ENCODE measurements at places on chromosomes 5 and 9. TPM values are rescaled to one million over a fixed set of nuclear protein-coding genes. Genes with fewer than 3 reads are reported as not detected.

NREP gene
- total RNA-seq, result 2.3 TPM

DNA sequence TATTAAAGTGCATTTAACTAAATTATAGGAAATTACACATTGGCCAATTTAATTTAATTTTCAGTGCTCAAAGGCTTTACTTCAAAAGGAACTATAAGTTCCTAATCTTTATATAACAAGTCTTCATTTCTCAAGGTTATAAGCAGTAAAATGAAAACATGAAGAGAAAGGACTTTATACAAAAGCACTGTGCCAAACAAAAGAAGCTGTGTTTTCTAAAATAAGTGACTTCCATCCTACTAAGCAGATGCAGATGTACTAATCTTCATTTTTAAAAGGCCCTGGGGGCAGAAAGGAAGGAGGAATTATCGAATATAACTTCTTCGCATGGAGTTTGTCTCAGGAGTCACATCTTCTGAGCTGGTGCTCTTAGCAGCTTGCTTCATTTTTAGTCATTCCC is 81.4 kb downstream of the SHC3 start:
- DNase-seq, result no peak

DNA sequence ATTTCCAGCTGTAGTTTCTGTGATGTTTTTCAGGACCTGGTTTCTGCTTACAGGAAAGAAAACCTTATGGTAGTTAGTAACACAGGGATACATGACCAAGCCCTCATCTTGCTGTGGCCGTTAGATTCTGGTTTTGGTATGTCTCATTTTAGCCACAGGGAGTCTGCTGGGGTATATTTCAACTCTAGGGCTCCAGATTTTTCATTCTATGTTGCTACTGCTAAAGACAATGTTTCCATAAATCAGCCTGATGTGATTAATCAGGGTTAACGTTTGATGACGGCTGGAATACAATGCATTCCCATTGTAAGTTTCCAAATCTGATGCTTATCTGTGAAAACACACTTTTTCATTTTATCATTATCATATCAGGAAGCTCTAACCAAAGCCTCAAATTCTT is 48.2 kb downstream of the P4HA2 start:
- no peak for DNase-seq

FAM221B gene
- total RNA-seq, result not detected

DNA sequence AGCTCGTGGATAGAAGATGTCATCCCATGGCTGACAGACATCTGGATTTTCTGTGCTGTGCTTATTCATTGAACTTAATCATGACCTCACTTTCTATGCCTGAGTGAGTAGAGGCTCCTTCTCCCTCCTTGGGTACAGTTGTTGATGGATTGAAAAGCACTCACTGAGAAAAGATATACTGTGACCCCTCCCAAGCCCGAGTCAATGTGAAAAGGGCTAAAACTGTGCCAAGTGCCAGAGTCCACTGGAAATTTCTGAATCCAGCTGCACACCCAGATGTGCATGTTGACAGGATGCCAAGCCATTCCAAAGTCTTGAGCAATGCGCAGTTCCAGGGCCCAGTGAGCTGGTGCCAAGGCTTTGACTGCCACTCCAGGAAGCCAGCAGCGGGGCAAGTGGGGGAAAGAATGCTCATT is 473.0 kb downstream of the NTRK2 start:
- no peak for DNase-seq

NDUFA8 gene
- 107 TPM for total RNA-seq

- no peak for DNase-seq
These were observed 42.8 kb upstream of the ZSWIM6 start for GRCh38 chr5:61289241-61289640.

SLC26A2 gene
- 10.2 TPM for total RNA-seq

NR5A1 gene
- total RNA-seq, result 0.54 TPM

DNA sequence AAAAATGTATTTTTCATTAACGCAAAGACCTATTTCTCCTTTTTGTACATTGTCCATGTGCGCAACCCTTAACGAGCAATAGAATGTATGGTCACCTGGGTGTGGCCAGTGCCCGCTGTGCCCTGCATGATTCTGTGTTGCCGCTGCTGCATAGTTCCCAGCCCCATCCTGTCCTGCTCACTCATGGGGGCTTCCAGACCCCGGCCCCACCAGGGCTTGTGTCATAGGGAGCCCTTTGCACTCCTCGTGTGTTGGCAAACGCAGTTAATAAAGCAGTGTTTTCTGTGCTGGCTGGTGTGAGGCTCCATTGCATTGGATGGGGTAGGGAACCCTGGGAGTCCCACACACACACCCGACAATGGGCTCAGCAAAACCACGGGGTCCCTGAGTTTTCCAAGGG is 49.7 kb downstream of the SAR1B start:
- DNase-seq, result no peak

DNA sequence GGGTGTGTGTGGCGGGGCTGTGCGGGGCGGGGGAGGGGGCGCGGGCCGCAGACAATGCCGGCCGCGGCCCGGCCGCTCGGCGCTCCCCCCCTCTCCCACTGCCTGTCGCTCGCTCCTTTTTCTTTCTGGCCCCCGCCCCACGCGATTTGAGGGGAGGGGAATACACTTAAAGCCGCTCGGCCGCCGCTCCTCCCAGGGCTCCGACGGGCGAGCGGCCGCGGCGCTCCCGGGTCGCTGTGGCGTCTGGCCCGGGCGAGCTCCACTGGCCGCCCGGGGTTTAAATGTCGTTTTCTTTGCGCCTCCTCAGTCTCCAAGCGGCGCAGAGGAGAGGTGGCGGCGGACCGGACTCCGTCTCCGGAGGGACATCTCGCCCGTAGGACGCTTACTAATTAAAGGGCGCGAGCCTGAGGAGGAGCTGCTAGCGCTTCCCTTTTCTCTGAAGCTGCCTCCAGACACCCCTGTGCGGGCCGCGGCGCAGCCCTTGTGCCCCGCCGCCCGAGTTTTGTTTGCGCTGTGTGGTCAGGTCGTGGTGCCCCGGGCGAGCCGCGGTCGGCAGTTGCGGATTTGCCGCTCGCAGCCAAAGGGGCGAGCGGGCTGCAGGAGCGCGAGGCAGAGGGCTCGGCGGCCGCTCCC is 1.4 kb downstream of the ZSWIM6 start:
- DNase-seq, result peak; percentile 51

DNA sequence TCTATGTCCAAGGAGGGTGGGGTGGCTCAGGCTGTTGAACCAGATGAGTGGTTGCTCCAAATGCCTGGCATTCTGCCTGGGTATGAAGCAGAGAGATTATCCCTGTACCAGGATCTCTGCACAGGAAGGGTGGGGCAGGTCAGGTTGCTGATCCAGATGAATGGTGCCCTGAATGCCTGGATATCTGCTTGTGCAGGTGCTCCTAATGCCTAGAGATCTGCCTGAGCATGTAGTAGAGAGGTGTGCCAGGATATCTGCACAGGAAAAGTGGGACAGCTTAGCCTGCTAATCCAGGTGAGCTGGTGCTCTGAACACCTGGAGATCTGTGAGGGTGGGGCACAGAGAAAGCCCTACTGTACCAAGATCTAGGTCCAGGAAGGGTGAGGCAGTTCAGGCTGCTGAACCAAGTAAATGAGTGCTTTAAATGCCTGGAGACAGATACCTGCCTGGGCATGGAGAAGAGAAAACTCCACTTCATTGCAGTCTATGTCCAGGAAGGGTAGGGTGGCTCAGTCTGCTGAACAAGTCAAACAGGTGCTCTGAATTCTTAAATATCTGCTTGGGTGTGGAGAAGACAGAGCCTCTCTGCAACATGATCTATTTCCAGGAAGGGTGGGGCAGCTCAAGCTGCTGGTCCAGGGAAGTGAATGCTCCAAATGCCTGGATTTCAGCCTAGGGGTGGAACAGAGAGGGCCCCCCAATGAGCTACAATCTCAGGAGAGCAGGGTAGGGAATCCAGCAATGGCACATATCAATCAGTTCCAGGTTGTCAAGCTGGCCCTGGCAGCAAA is 189.4 kb upstream of the DMRTA1 start:
- no peak for DNase-seq

PIP5KL1 gene
- 23.4 TPM for total RNA-seq

DNA sequence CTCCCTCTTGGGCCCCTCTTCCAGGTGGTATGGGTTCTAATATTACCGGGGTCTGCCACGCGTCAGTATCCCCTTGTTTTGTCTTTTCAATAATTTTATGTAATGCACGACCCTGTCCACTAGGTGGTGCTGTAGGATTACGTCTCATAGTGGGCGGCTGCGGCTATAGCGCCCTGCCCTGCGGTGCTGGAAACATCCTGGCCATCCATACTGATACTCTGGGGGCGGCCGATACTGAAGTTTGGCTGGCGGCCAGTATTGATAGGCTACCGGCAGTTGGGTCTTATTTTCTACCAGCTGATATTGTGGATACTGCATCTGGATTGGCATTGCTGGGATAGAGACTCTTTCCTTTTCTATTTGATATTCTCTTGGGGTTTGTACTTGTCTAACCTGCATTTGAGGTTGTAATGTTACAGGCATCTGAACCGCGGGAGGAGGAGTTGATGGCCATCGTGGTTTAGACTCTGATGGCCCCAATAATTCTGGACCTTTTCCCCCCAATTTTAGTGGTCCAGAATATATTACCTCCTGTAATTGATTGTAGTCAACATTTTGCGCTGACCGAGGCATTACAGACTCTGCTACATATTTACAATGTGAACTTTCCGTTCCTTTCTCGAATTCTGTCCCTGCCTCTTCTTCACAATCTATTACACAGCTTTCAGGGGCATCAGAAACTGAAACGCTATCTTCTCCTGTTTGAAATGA is 3.3 kb upstream of the TMEM141 start:
- DNase-seq, result peak; percentile 81

ANKRD34B gene
- total RNA-seq, result not detected

FGD3 gene
- total RNA-seq, result 0.06 TPM

- DNase-seq, result no peak
These were observed 185.4 kb downstream of the GABBR2 start for GRCh38 chr9:98523231-98523901.

PKD2L2 gene
- total RNA-seq, result not detected

DNA sequence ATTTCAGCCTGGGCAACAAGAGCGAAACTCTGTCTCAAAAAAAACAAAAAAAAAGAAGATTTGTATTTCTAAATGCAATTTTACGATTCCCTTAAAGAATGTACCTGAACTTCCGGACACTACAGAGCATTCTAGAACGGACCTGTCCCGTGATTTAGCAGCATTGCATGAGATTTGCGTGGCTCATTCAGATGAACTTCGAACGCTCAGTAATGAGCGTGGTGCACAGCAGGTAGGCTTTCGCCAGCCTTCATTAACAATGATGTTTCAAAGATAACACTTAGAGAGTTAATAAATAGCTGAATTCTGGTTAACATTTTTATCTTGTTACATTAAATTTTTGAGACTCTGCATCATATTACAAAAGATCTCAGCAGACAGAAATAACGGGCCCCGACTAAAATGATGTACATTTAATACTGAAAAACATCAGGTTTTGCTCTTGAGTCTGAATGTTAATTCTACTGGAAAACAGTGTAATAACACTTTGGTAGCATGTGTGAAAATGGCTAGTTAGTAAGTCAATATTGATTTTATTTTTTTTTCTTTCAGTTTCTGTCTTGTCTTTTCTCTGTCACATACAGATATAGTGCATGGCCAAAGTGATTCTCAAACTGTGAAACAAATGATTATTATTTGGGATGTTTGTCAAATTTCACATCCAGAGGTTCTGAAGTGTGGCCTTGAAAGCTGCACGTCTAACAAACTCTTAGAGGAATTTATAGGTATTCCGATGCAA is 23.3 kb downstream of the CCNH start:
- DNase-seq, result no peak

C5orf63 gene
- total RNA-seq, result not detected

DNA sequence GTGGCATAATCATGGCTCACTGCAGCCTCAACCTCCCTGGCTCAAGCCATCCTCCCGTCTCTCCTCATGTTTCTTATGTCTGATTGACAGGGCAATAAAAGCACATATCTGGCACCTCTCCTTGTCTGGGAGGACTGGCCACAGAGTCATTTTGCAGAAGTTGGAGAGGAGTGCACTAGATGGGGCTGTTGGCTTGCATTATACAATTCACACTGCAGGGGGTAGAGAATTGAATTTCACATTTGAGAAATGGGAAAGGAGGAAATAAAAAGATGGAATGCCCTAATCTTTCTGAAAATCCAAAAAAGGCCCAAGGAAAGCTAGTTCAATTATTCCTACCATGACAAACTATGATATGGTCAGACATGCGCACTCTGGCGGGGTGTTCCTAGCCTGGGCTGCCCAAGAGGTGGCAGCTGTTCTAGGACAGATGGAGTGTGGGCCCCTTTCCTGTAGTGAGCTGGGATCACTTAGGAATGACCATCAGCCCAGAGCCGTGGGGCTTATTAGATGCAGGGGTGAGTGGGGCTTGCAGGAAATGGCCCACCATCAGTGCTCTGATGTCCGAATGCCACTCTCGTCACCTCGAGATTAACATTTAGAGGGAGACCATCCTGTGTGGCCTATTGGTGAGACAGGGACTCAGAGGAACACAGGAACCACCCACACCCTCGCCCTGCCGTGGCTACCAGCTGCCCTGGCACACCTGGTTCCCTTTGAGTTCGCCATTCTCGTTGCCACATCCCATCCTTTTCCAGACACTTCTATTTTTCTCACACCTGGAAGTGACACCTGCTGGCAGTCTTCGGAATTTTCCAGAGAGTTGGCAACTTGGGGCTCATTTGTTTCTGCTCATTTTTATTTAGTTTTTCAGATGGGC is 21.8 kb upstream of the ANKRD18A start:
- peak; percentile 19 for DNase-seq

ZNF462 gene
- total RNA-seq, result 0.06 TPM

DNA sequence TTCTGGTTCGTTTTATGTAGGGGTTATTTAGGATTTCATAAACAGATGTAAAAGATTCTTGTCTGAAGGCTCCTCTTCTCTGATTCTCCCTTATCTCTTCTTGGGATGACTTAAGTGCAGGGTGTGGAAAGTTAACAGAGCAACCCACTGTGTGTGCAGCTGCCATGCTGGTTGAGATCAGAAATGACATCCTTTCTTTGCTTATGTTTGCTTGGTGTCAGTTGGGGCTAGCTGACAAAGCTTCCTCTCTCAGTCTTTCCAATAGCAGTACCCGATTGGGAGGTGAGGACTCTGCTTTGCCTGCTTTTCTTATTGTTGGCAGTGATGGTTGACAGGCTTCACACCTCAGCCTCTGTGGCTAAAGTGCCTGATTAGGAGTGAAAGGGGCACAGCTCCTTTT is 26.5 kb downstream of the OGN start:
- DNase-seq, result no peak

DNA sequence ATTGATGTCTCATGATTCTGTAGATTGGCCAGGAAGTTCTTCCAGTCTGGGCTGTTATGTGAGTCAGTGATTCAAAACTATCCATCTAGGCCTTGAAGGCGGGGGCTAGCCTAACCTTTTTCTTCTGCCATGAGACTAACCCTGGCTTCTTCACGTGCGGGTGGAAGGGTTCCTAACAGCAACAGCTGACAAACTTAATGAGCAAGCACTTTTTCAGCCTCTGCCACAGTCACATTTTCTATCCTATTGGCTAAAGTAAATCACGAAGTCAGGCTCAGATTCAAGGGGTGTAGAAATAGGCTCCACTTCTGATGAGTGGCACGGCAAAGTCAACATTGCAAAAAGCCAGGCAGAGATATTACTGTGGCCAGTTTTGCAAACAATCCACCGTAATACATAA is 68.4 kb downstream of the STK32A start:
- DNase-seq, result no peak

SAPCD2 gene
- total RNA-seq, result 63.5 TPM
